ENCODE measurements at places on chromosomes 6 and 20.

GRCh38 chr6:35719830-35720733, 16.8 kb upstream of the ARMC12 start:
- peak; percentile 83 for DNase-seq

DNA sequence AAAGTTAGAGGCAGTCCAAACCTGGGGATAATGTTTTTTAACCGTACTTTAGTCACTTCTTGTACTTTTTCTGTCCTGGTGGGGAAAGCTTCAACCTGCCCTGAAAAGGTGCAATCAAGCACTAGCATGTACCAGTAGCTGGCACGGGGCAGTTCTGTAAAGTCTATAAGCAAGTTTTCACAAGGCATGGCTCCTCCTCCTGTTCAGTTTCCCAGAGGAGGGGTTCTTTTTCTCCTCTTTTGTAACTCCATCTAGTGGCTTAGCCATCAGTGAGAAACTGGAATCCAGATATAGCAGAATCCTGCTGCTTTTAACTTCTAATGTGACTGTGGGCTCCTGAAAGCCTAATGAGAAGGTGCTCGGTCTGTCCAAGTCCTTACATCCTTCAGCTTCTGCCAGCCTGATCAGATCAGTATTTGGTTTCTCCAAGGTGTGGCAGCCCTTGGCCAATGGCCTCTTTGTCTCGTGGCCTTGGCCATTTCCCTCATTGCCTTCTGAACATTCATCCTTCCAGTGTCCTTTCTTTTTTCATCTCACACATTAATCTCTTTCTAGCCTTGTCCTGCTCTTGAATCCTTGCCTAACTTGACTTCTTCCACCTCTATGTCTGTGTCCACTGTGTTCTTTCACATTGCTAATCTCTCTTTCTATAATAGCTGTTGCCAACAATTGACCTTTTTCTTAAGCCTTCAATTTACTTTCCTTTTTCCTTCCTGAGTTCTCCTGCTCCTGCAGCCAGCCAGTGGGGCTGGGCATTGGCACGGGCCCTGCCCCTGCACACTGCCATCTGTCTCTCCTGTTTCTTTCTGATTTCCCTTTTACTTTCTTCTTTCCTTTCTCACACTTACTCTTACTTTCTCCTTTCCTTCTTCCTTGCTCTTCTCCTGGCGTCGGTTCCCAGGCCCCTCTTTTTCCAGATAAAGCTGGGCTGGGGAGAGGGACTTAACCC, 222.0 kb upstream of the SYNCRIP start:
- DNase-seq: no peak

DNA sequence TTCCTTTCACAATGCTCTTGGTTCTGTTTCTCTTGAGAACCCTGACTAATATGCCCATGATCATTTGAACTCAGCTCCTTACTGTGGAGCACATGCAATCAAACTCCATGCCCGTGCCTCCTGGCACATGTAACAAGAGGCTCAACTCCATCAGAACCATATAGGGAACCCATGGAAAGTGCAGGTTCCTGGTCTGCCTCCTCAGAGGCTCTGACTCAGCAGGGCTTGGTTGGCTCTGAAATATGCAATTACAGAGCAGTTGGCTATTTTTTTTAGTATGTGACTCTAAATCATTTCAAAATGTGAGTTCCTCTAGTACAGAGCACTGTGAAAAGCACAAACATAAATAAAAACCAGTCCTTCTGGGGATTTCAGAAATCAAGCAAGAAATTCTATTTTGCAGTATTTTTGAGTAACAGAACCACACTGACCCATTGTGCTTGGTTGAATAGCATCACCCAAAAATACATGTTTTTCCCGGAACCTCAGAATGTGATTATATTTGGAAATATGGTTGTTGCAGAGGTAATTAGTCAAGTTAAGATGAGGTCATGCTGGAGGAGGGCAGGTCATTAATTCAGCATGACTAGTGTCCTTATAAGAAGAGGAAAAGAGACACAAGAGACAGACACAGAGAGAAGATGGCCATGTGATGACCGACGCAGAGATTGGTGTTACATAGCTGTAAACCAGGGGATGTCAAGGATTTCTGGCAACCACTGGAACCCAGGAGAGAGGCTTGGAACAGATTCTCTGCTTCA, 13.2 kb upstream of the MAP3K4 start:
- DNase-seq: no peak

DNA sequence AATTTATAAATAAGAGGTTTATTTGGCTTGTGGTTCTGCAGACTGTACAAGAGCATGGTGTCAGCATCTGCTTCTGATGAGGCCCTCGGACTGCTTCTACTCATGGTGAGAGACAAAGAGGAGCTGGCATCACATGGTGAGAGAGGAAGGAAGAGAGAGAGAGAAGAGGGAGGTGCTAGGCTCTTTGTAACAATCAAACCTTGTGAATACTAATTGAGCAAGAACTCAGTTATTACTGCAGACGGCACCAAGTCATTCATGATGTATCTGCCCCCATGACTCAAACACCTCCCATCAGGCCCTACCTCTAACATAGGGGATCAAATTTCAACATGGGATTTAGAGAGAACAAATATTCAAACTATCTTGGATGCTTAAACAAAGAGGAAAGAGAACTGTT, 6.3 kb upstream of the SIRPG start:
- no peak for DNase-seq

DNA sequence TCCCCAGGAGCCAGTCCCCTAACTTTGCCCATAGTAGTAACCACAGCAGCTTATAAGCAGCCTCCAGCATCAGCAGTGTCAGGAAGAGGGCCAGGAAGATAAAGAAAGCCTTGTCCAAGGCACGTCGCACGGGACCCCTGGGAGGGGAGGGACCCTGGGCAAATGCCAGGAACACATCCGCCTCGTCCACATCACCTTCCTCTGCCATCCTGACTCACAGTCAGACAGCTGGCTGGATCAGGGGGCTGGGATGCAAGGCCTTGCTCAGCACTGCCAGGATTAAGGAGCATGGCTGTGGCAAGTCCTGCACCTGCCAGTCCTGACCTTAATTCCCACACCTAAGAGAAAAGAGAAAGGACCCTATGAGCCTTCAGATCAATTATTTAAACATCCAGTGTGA, 11.5 kb upstream of the ZBTB22 start:
- DNase-seq: no peak

DNA sequence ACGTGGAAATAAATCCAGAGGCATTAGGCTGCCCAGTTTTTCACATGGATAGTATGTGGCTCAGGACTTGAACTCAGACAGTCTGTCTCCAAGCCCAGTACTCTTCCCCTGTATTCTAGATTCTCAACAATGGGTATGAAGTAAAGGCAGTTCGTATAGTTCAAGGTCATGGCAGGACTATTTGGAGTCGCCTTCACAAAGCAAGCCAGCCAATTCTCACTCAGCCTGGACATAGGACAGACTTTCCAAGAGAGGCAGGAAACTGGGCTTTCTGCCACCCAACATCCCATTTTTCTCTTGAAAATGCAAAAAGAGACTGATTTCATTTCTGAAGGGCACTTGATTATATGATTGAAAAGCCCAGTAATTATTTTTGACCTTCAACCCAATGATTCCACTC, 111.0 kb downstream of the EDN1 start:
- no peak for DNase-seq

GRCh38 chr20:12715371-12715770, 293.4 kb upstream of the SPTLC3 start:
- no peak for DNase-seq

DNA sequence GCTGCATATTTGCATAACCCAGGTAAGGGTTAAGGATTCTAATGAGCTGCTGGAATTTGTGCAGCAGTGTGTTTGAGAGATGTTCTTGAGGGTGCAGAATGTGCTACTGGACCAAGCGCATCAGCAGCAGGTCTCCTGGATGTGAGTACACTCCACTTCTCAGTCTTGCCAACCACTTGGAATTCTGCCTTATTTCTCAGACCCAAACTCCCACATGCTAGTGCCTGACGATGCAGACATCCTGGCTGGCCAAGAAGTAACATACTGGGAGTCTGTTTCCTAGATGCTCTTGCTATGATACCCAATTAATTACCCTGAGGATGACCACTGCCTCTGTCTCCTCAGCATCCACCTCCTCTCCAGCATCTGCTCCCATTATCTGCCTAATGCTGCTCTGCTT, 186.6 kb downstream of the MOXD1 start:
- DNase-seq: no peak

- DNase-seq: peak; percentile 64
Measured at GRCh38 chr6:92810913-92811312, 608.4 kb downstream of the EPHA7 start.

- no peak for DNase-seq
Measured at GRCh38 chr6:137218473-137218916, 690 bp downstream of the IFNGR1 start.

GRCh38 chr6:74768120-74768519, 437.7 kb downstream of the COL12A1 start:
- DNase-seq: no peak

GRCh38 chr20:60283281-60283680, 325.1 kb downstream of the CDH26 start:
- no peak for DNase-seq

- no peak for DNase-seq
Measured at GRCh38 chr6:36804563-36804962, 34.7 kb downstream of the CPNE5 start.

- DNase-seq: no peak
Measured at GRCh38 chr6:27078734-27079357, 168.7 kb upstream of the PRSS16 start.

DNA sequence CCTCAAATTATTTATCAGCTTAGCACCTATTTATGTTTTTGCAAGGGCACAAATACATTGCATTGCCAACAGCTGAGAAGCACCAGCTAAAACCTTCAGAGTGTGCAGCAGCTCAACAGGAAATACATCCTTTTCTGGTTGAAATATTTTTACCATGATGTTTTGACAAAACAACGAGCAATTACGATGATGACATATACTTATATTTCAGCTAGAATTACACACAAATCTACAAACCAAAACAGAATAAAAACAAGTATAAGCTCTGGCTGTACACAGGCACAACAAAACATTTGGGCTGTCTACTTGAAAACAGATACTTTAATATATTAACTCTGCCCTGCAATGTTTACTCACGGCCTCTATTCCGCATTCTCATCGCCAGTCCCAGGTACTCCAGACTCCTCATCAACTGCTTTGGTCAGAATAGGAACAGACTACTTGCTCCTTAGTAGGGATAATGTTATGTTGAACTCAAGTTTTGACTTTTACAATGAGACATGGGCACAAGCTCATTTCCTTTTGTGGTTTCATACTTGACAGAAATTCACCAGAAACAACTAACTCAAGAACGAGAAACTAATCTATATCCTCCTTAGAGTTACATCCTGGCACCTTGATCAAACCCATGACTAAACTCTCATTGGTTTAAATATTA, 377.6 kb downstream of the ESR1 start:
- peak; percentile 13 for DNase-seq

- DNase-seq: no peak
Measured at GRCh38 chr20:63977739-63978276, 1.6 kb downstream of the SAMD10 start.

GRCh38 chr20:55830121-55830827, 175.0 kb downstream of the CBLN4 start:
- no peak for DNase-seq

DNA sequence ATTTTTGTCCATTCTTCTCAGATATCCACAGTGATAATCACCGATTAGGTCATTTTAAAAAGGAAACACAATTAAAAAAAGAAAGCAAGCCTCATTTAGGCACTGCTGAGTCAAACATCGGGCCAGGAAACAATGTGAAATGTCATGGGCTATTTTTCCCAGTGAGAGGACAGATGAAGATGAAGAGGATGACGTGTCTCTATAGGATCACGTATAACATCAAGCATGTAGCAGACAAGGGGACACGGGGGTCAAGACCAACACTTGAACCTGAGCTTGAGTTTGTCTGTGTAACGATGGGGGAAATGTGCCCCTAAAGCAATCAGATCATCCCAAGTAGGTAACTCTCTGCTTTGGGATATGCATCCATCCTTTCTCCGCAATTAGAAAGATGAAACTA, 553.2 kb downstream of the CD83 start:
- no peak for DNase-seq

- DNase-seq: no peak
Measured at GRCh38 chr6:11363881-11364576, 131.6 kb upstream of the NEDD9 start.

DNA sequence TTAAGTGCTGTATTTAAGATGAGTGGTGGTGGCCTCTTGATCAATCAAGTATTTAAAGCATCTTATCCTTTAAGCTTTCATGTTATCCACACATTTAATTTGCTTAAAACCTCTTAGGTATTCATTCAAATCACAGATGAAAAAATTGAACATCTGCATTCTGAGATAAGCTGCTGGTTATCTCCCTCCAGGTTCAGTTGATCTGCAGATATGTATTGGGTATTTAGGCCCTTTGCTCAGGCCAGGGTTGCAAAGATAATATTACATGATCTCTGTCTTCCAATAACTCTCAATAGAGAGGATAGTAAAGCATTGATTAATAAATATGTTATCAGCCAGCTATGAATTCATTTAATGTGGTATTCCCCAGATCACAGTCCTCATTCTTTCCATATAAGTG, 45.9 kb downstream of the RPS12 start:
- DNase-seq: no peak

- no peak for DNase-seq
Measured at GRCh38 chr6:120173250-120173649, 823.7 kb upstream of the MAN1A1 start.

DNA sequence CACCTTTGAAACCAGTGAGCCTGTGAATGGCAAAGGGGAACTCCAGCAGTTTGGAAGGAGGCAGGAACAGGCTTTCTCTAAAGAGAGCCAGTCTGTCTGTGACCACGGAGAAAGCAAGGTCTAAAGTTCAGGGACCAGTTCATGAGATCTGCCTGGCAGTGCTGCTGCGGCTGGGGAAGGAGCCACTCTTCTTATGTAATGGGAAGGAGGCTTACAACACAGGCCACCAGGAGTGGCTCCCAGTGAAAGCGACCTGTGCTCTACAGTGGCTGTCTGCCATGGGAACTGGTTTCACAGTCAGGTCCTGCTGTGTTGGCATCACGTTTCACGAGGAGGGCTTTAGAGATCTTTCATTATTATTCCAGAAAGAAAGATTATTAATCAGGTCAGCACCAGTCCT, 291.9 kb upstream of the PRDM1 start:
- peak; percentile 75 for DNase-seq

DNA sequence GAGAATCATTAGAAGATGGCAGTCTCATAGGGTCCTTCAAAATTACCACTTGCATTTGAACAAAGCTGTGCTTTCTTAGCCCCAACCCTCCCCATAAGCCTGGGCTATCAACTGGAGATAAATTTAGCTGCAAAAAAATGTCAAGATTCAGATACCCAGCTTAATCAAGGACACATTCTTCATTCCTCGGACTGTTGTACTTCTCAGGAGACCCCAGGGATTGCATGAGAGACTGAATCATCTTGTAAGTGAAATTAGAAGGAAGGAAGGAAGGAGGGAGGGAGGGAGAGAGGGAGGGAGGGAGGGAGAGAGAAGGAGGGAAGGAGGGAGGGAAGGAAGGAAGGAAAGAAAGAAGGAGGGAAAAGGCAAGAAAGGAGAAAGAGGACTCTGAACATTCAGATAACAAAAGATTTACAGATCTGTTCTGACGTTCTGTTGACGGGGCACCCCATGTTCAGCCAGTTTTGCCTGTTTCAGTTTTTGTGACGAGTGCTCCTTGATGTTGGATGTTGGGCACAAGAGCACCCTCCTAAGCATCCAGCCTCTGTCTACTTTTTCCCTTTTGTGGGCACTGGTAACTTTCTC, 498.7 kb downstream of the PREX1 start:
- no peak for DNase-seq

Data from kidney (tissue), 22 donors.